Type B pancreatic cell (in vitro differentiated cells): ENCODE measurements at places on chromosomes 11 and 22. TPM values are rescaled to one million over a fixed set of nuclear protein-coding genes. Genes with fewer than 3 reads are reported as not detected.

The OR51I1 gene
- total RNA-seq: not detected in 2 replicates

The TMEM223 gene
- 21.9 and 23.3 TPM in 2 replicates for total RNA-seq

The OR52E1 gene
- not detected in 2 replicates for total RNA-seq

The TSGA10IP gene
- total RNA-seq: 0.68 TPM in 1 of 2 replicates, not detected in the other

The C11orf16 gene
- total RNA-seq: not detected in 2 replicates

The CADM1 gene
- total RNA-seq: 102 and 150 TPM in 2 replicates

The LGALS1 gene
- total RNA-seq: 1.8 and 235 TPM in 2 replicates

The TNNI2 gene
- 1.7 and 3.9 TPM in 2 replicates for total RNA-seq

The CEP126 gene
- total RNA-seq: 2.1 and 5.8 TPM in 2 replicates

The GAB4 gene
- total RNA-seq: not detected in 2 replicates

The HSPB2 gene
- total RNA-seq: not detected in 2 replicates

The GGT5 gene
- total RNA-seq: 0.14 and 0.80 TPM in 2 replicates

The ZNF215 gene
- total RNA-seq: 3.2 and 4.6 TPM in 2 replicates

The GDPD4 gene
- not detected in 2 replicates for total RNA-seq

The SCUBE1 gene
- 1.8 and 42.8 TPM in 2 replicates for total RNA-seq

The PDGFB gene
- 2.9 and 5.1 TPM in 2 replicates for total RNA-seq

The TEX12 gene
- total RNA-seq: not detected in 2 replicates

The LRFN4 gene
- 10.1 and 28.5 TPM in 2 replicates for total RNA-seq

The PGA5 gene
- total RNA-seq: 0.62 and 2.9 TPM in 2 replicates

The RBX1 gene
- 62.8 and 68.1 TPM in 2 replicates for total RNA-seq

The CATSPERZ gene
- total RNA-seq: not detected in 2 replicates

The COMT gene
- 87.2 and 87.4 TPM in 2 replicates for total RNA-seq

The UPK3A gene
- total RNA-seq: 0.29 and 0.62 TPM in 2 replicates

The POLD4 gene
- total RNA-seq: 15.0 and 29.4 TPM in 2 replicates

The ZMAT5 gene
- total RNA-seq: 19.0 and 19.2 TPM in 2 replicates

The TMEM41B gene
- 46.5 and 49.6 TPM in 2 replicates for total RNA-seq
